ENCODE measurements at places on chromosomes 12 and 14.

GRCh38 chr14:76997257-76997970 lies 31.1 kb downstream of the IRF2BPL start:
- no peak for DNase-seq

- DNase-seq = no peak
These were observed 11.7 kb downstream of the ATP5MC2 start for GRCh38 chr12:53664191-53664590.

GRCh38 chr14:61510736-61511557 lies 184.4 kb upstream of the HIF1A start:
- no peak for DNase-seq

GRCh38 chr14:25006961-25007795 lies 42.8 kb downstream of the STXBP6 start:
- DNase-seq = no peak

- DNase-seq = no peak
These were observed 248.3 kb downstream of the PHLDA1 start for GRCh38 chr12:75783093-75783877.

DNA sequence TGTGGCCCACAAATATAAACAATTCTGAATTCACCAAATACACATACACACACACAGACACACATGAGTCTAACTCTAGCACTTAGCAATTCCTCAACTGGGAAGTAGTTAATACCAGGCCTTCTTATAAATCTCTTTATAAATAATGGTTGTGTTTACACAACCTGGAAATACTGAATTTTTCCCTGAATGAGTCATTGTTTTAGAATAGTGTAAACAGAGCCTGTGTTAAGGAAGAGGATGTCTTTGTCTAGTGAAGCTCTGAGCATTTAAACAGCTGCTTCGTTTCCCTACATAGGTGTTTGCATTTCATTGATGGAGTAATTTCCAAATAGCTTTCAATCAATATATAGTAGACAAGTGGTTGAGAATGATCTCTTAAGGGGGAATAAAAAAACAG lies 218.8 kb downstream of the BTG1 start:
- no peak for DNase-seq

GRCh38 chr12:108305520-108305919 lies 33.6 kb downstream of the CMKLR1 start:
- no peak for DNase-seq

GRCh38 chr12:132940071-132940719 lies 15.9 kb downstream of the ZNF605 start:
- no peak for DNase-seq

GRCh38 chr12:112962561-112962960 lies 15.8 kb upstream of the OAS2 start:
- DNase-seq = no peak

DNA sequence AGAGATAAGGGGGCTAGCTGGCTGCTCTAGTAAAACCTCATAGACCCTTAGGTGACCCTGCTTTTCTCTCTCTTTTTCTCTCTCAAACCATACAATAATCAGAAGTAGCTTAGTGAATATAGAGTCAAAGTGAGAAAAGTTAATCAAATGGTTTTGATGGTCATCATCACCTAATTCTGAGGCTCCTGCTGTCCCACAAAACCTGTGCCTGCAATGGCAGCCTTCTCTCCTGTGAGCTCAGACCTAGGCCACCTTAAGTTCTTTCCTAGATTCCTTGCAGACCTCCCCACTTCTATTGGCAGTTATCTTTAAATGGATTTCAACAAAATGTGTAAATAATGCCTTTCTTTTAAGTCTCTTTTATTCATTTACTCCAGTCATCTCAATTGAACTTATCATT lies 1.5 kb upstream of the RPAP3 start:
- DNase-seq = no peak

DNA sequence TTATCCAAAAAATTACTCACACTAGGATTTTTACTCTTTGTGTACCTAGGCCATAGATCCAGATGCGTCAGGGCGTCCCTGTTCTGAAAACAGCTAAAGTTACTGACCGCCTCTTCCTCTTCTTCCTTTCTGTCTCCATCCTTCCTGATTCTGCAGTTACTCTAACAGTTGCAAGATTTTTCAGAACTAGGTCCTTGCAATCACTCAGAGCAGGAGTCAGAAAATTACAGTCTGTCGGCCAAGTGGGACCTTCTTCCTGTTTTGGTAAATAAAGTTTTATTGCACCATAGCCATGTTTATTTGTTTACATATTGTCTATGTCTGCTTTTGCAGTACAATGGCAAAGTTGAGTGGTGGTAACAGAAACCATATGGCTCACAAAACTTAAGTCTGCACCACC lies 25.6 kb upstream of the FGF6 start:
- no peak for DNase-seq

GRCh38 chr14:102264775-102265174 lies 40.2 kb downstream of the MOK start:
- DNase-seq = no peak

DNA sequence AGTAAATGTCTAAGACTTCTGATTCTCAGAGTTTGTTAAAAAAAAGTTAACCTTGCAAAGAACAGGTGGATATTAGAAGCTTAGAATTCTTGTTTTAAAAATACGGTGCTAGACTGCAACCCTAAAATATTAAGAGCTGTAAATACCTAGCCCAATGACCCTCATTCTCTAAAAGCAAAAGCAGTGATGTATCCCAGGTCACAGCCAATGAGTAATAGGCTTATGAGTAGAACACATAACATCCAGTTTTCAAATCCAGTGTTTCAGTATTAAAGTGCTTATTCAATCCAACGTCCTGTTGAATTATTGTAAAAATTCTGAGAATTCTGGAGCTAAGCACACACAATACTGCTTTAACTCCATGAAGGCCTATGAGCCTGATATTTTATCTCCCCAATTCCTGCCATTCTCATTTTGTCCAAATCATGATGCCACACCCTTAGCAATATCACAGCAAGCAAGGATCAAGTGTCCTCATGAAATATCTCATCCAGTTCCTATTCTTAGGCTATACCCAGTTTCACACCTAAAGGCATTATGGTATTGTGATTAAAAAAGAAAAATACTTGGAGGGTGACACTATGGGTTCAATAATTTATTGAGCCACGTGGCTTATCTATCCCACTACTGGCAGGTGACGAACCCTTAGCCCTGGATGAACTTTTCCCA lies 15.3 kb upstream of the ARID4A start:
- no peak for DNase-seq

GRCh38 chr14:95311752-95312151 lies 8.0 kb downstream of the CLMN start:
- DNase-seq = no peak

- peak; percentile 52 for DNase-seq
These were observed 16.4 kb upstream of the ESPL1 start for GRCh38 chr12:53251477-53252348.

DNA sequence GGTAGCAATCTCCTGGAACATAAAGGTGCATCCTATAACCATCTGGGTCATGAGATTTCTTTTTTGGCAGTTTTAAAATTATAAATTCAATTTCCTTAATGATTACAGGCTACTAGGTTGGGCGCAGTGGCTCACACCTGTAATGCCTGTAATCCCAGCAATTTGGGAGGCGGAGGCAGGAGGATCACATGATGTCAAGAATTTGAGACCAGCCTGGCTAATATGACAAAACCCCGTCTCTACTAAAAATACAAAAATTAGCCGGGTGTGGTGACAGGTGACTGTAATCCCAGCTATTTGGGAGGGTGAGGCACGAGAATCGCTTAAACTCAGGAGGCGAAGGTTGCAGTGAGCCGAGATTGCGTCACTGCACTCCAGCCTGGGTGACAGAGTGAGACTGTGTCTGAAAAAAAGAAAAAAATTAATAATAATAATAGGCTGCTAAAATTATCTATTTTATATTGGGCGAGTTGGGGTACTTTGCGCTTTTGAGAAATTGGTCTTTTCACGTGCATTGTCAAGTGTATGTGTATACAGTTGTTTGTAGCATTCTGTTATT lies 17.2 kb upstream of the ARF6 start:
- no peak for DNase-seq

DNA sequence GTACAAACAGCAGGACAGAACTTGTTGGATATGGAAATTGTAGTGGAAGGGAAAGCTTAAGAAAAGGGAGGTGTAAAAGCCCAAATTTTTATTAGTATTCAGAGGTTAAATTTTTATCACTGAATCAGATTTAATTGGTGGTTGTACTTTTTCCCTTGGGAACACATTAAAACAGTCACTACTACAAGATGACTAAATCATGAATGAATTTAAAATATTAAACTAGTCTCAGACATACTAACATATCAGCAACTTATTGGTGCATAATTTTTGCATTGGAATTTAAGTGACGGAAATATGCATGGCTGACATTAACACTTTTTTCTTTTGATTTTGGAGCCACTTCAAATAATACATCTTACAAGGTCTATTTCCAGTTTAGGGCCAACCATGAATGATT lies 27.6 kb downstream of the SAMD4A start:
- no peak for DNase-seq

- no peak for DNase-seq
These were observed 119.3 kb downstream of the TSPAN9 start for GRCh38 chr12:3196488-3196887.

GRCh38 chr12:19382563-19382962 lies 56.7 kb upstream of the AEBP2 start:
- no peak for DNase-seq

- peak; percentile 32 for DNase-seq
These were observed 154.9 kb upstream of the ATP2B1 start for GRCh38 chr12:89863493-89863938.

DNA sequence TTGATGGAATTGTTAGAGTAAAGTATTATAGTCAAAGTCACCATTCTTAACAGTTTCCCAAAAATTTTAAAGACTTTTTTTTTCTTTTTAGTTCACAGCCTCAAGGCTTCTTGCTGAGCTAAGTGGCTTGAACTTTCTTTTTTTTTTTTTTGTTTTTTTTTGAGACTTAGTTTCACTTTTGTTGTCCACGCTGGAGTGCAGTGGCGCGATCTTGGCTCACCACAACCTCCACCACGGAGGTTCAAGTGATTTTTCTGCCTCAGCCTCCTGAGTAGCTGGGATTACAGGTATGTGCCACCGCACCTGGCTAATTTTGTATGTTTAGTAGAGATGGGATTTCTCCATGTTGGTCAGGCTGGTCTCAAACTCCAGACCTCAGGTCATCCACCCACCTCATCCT lies 92.8 kb downstream of the SETD3 start:
- DNase-seq = no peak

- DNase-seq = no peak
These were observed 727.0 kb downstream of the C12orf50 start for GRCh38 chr12:87302126-87302745.

DNA sequence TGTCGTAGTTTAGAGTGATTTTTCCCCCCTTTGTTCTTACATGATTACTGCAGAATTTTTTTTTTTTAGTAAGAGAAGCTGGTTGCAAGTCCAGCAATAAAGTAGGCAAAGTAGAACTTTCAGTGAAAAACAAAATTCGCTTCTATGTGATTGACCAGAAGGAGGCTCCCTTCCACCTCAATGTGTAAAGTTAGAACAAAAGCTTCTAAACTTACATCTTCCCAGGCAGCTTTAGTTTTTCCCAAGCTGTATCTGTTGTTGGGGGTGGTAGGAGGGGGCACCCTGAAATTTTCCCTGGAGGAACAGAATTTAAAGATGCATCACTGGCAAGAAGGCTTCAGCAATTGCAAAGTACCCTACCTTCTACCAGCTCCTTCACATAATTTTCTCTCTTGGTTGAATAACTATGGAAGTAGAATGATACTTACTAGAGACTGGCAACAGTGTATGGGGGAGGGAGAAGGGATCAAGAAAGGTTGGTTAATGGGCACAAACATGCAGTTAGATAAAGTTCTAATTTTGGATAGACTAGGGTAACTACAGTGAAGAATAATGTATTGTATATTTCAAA lies 87.3 kb upstream of the E2F7 start:
- DNase-seq = no peak

DNA sequence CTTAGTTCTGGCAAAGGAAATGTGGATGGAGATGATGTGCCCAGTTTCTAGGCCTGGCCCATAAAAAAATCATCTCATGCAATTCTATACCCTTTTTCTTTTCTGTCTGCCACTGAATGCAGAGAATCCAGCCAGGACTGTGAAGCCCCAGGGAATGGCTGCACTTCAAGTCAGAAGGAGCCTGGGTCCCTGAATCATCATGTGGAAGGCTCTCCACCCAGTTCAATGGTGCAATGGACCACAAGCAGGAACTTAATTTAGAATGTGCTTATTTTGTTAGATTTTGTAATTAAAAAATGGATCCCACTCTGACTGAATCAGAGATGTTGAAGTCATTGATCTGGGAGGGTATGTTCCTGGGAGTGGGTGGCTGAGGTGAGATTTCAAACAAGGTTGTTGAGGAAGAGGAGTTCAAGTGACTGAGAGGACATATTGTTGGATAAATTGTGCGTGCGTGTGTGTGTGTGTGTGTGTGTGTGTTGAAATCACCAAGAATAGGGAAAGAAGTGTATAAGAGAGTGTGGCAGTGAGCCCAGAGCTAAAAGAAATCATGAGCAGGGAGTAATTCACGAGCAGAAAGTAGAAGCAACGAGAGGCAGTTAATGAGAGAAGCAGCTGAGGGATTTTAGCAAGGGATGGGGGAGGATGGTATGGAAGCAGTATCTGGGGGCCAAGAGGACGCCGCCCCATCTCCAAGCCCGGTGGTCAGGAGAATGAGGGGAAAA lies 125.4 kb downstream of the TMX1 start:
- no peak for DNase-seq

DNA sequence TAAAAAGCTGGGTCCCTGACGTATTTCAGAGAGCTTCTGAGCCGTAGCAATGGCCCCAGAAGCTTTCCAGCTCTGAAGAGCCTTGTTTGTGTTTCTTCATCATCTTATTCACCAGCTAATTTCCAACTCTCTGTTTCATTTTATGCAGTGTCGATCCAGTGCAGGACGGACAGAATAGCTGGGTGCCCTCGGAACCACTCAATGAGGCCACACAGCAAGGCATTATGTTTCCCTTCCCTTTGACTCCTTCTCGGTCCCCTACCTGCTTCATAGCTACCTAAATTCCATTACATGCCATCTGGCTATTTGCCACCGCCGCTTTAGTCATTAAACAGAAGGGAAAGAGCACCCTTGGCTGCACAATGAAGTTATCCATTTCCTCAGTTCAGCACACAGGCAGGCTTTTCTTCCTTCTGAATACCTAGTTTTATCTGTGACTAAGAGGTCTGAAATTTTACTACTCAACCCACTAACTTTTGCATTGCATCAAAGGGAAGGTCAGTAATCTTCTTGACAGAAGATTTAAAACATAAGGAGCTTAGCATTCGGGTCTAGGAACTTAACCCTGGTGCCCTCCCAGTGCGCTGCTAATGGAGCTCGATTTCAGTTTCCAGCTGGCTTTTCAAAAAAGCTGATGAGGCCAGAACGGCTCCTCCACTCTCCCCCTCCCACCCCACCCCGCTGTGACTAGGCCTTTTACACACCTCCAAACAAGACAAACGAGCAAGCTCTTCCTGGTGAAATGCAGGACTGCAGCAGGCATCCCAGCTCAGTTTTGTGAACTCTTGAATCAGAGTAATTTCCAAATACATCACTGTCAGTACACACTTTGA lies 176.8 kb downstream of the GXYLT1 start:
- DNase-seq = no peak

All from activated CD4-positive, alpha-beta T cell treated with anti-CD3 and anti-CD28 coated beads for 1 hour (primary cell).